Inflammatory macrophage (primary cell): ENCODE measurements at places on chromosomes 13 and 19.

- DNase-seq: no peak
Measured at GRCh38 chr19:4929186-4929585, 19.9 kb downstream of the UHRF1 start.

DNA sequence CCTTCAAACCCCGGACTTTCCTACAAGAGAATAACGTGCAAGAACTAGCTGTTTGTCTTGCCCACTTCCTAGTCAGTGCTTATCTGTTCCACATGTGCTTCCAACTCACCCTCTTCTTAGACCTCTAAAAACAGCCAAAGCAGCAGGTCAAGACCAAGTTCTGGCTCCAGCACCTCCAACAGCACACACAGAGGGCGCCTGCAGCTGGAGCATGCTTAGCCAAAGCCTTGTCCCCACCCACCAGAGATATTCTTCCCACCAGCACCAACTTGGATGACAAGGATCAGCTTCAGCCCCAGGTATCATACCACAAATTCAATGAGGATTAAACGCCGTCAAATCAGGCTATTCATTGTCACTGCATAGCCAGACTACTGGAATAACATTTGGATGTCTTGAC is 17.9 kb downstream of the RCBTB1 start:
- no peak for DNase-seq

GRCh38 chr19:7739801-7740681 is 7.3 kb downstream of the CD209 start:
- DNase-seq: no peak

GRCh38 chr13:22128441-22129408 is 457.9 kb downstream of the FGF9 start:
- DNase-seq: no peak

GRCh38 chr13:102984210-102984609 is 82.0 kb downstream of the SLC10A2 start:
- no peak for DNase-seq

DNA sequence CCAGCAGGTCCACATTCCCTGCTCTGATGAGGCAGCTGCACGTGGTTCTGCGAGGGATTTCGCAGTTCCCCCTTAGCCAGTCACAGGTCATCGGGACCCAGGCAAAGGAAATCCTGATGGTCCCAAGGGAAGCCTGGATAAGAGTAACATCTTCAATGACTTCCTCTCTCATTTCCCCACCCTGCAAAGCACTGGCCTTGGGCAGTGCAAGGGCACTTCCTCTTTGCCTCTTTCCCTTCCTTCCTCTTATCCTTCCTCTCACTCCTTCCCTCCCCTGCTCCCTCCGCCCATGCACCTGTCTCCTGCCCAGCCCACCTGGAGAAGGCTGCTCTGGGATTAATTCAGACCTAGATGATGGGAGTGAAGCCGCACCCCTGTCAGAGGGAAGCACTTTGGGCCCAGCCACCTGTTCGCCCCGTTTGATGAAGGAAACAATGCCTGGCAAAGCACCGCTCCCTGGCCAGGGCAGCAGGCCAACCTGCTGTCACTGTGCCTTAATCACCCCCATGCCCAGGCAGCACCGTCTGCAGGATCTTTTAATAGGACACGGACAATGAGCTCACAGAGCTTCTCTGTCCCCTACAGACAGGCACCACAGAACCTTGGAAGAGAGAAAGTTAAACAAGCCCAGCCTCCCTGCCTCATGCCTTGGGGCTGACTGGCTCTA is 113.5 kb upstream of the PABPC3 start:
- no peak for DNase-seq

DNA sequence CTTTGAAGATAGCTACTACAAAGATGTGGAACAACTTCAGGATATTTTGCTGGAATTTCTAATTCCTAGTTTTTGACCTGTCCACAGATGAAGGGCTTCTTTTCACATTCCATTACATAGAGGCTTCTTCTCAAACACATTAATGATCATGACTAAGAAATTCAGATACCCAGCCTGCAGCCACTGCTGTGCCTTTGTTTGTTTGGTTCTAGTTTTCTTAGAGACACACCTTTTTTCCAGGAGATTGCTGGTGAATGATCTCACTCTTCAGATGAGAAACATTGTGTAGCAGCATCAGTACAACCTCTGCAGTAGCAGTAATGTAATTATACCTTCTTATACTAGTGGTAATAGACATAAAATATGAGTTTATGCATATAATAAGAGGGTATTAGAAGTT is 5.0 kb downstream of the TDRD3 start:
- no peak for DNase-seq

DNA sequence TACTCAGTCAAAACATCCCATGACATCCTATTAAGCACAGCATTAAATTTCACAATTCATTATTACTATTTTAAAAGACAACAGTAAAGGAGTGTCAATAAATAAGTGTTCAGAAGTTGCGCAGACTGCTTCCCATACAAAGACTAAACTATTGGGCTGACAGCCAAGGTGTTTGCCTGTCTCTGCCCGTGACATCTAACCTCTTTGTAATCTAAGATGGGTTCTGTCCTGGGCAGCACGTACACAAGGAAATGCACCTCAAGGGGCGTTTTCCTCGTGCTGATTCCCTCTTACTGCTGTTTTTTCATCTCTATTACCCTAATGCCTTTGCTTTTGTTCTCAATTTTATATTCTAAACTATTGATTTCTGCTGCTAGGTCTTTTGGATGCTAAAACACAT is 216.3 kb downstream of the NHLRC3 start:
- DNase-seq: no peak

DNA sequence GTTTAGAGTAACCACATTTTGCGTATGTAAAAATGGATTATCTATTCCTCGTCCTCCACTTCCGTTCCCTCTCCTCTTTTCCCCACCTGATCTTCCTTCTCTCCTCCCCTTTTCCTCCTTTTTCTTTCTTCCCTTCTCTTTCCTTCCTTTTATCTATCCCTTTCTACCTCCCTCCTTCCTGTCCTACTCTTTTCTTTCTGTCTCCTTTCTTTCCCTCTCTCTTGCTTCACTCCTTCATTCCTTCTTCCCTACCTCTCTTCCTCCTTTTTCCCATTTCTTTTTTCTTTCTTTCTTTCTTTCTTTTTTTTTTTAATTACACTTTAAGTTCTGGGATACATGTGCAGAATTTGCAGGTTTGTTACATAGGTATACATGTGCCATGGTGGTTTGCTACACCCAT is 688.4 kb upstream of the GPC6 start:
- no peak for DNase-seq

GRCh38 chr13:113139577-113139976 is 17.0 kb downstream of the F10 start:
- DNase-seq: no peak

GRCh38 chr19:15282311-15282705 is 50.0 kb downstream of the BRD4 start:
- no peak for DNase-seq

DNA sequence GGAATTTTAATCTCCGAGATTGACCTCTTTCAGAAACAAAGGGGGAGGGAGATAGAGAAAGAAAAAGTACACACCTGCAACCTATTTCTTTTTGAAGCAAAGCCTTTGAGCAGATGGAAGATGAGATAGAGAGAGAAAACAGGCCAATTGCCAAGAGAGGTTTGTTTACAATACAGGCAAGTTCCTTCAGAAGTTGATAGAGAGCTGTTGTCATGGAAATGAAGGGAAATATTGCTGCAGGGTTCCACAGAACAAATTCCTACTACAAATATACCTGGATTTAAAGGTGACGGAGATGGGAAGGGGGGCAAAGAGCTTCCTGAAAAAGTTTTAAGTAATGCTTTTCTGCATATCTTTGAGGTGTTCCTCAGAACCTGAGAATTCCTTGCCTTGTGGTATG is 388.4 kb downstream of the NDFIP2 start:
- DNase-seq: no peak

DNA sequence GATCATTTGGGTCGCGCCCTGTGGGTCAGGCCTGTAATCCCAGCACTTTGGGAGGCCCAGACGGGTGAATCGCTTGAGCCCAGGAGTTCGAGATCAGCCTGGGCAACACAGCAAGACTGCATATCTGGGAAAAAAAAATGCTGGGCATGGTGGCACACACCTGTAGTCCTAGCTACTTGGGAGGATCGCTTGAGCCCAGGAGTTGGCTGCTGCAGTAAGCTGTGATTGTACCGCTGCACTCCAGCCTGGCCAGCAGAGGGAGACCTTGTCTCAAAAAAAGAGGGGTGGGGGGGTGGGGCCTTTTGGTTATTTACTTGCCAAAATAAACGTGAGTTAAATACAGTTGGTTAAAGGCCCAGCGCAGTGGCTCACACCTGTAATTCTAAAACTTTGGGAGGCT is 9.8 kb upstream of the ZNF544 start:
- peak; percentile 4 for DNase-seq

DNA sequence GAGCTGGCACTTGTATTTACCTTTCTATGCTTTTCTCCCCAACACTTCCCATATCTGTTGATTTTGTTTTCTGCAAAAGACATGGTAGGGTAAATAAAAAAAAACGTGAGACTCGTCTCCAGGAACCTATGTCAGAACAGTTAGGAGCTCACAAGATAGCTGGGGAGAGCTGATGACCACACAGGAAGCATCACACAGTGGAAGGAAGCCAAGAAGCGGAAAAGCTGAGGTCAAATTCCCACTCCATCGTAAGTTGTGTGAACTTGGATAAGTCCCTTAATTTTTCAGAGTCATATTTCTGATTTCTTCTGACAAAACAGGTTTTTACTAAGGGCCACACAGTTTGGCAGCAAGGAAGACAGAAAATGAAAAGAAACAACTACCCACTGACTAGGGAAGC is 199.6 kb downstream of the KLF5 start:
- DNase-seq: peak; percentile 30

GRCh38 chr13:47519626-47520025 is 481.4 kb downstream of the SUCLA2 start:
- DNase-seq: peak; percentile 5

- no peak for DNase-seq
Measured at GRCh38 chr13:52070929-52071523, 46.5 kb downstream of the UTP14C start.
